Ovary (tissue), 10 donors: ENCODE measurements at places on chromosomes 12 and 14.

GRCh38 chr14:77918448-77918847 is 118.5 kb downstream of the ADCK1 start:
- no peak for DNase-seq

DNA sequence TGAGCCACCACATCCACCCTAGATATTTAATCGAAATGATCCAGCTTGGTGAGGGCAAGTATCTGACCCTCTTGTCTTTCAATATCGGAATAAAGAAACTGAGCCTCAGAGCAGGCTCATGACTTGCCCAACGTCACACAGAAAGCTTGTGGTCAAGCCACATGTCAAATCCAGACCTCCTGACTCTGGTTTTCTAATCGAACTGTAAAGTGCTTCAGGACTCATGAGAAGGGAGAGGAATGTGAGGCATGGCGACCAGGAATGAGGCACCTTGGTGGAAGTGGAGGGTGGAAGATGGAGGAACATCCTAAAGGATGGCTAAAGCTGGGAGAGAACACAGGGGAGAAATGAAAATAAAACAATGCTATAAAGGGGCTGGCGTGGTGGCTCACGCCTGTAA is 27.9 kb upstream of the SPPL3 start:
- DNase-seq, result no peak

GRCh38 chr12:24751181-24751580 is 197.7 kb downstream of the BCAT1 start:
- no peak for DNase-seq

DNA sequence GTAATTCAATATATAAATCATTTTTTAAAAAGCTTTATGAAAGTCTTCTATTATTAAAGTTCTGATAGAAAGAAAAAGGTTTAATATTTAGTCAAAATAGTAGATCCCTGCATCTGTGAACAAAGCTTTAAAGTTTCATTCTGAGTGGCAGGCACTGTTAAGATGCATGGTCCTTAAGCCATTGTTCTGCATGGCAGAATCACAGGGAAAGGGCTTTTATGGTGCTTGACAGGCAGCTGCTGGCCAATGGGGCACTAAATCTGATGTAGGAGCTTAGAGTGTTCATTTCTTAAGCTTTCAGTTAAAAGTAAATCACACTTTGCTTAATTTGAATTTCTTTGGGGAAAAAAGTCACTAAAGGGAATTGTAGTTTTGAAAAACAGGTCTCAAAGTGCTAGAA is 148.2 kb downstream of the PLEKHA5 start:
- no peak for DNase-seq

DNA sequence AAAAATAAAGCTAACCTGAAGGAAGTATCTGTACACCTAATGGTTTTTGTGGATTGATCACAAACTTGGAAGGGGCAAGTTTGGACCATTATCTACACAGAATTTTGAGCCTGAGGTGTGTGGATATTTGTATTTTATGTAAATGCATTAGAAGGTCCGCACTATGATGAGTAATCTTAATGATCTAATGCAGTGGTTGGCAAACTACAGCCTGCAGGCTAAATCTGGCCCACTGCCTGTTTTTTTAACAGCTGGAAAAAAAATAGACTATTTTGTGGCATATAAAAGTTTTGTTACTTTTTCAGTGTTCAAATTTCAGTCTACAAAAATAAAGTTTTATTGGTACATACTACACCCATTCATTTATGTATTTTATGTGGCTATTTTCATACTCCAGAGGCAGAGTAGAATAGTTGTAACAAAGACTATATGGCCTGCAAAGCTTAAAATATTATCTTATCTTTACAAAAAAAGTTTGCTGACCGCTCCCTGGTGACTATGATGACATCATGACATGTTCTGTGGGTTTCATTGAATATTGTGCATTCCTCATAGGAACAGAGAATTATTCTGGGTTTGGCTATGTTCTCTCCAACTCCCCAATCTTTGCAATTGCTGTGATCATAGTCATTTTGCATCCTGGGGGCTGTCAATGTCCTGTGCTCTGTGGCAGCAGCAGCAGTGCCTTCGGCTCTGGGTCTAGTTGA is 962.6 kb upstream of the FBXO33 start:
- no peak for DNase-seq

- DNase-seq, result no peak
These were observed 267.5 kb downstream of the CCDC91 start for GRCh38 chr12:28457785-28458184.

GRCh38 chr12:124026755-124027745 is 54.0 kb downstream of the ZNF664 start:
- no peak for DNase-seq
